Activated naive CD4-positive, alpha-beta T cell treated with anti-CD3 and anti-CD28 coated beads for 36 hours (primary cell): ENCODE measurements at places on chromosomes 11 and 22. TPM values are rescaled to one million over a fixed set of nuclear protein-coding genes. Genes with fewer than 3 reads are reported as not detected.
A peak's percentile ranks its signal among the peaks of the same experiment; 100 is the strongest.

DNA sequence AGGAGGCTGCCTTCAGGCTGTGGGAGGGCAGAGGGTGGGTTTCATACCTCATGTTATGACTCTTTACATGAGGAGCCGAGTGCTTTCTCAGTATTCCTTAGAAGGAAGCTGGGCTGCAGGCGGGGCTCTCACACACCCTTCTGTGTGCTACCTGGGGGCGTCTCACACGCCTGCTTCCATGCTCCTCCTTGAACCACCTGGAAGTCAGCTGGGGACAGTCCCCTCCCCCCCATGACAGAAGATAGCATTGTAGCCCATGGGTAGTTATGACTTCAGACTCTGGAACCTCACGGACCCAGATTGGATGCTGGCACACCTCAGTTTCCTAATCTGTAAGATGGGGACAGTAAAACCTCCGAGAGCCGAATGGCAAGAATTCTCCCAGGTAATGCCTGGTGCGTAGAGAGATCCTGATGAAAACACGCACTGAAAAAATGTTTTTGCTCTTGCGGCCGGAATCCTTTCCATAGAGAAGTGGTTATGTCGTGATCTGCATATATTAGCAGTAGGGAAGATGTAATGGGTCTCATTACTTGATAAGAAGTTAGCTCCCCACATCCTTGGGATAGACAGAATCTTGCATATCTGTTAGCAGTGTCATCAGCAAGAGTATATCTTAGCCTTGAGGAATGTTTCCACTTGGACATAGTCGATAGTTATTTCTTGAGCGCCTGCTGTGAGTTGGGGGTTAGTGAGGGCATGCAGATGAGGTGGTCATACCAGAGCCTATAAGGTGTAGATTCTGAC lies 4.9 kb downstream of the DAGLA start:
- no peak for DNase-seq

The KRTAP5-10 gene
- not detected for total RNA-seq

The SNX32 gene
- total RNA-seq: 2.0 TPM

GRCh38 chr11:127003260-127003981 lies 2.9 kb upstream of the KIRREL3 start:
- DNase-seq: no peak

The RABL2B gene
- 14.5 TPM for total RNA-seq

DNA sequence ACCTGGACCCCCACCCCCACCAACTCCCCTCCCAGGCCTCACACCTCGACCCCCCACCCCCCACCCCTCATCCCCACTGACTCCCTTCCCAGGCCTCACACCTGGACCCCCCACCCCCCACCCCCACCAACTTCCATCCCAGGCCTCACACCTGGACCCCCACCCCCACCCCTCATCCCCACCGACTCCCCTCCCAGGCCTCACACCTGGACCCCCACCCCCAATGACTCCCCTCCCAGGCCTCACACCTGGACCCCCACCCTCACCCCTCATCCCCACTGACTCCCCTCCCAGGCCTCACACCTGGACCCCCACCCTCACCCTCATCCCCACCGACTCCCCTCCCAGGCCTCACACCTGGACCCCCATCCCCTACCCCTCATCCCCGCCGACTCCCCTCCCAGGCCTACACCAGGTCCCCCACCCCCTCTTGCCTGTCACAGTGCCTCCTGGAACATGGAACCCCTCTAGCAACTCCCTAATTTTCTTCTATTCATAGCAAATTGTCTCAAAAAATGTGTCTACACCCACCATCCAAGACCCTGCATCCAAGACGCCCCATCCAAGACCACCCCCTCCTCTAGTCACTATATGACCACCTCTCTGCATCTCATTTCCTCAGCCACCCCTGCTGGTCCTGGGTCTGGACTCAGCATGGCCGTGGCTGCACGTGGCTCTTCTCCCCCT lies 36.9 kb upstream of the BRSK2 start:
- DNase-seq: no peak

The EIF1AD gene
- total RNA-seq: 31.2 TPM

GRCh38 chr11:9615031-9615451 lies 41.6 kb downstream of the WEE1 start:
- DNase-seq: peak; percentile 51

GRCh38 chr22:27880778-27881394 lies 38.2 kb downstream of the PITPNB start:
- peak; percentile 29 for DNase-seq

- no peak for DNase-seq
Observed at GRCh38 chr11:99589771-99590170, 569.0 kb downstream of the CNTN5 start.

- DNase-seq: no peak
Observed at GRCh38 chr22:19825904-19826618, 28.6 kb downstream of the GNB1L start.

- DNase-seq: no peak
Observed at GRCh38 chr11:19770277-19770676, 57.6 kb downstream of the NAV2 start.

GRCh38 chr11:125281831-125282595 lies 117.5 kb downstream of the PKNOX2 start:
- DNase-seq: no peak

DNA sequence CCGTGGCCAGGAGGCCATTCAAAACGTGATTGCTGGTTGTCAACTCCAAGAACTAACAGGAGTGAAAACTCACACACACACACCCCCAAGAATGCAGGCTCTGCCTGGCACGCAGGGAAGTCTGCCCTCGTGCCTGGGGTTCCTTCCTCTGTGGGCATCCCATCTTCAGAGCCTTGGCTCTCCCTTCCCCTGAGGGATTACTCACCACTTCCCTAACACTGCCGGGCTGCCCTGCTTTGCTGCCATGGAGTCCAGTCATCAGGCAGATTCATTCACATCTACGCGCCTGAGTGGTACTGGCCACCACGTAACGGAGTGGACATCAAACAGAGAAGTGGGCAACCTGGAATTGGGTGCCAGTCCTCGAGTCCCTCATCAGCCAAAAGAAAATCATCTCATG lies 120.7 kb upstream of the TMEM45B start:
- DNase-seq: no peak

GRCh38 chr11:59173964-59174663 lies 2.2 kb downstream of the DTX4 start:
- DNase-seq: no peak

DNA sequence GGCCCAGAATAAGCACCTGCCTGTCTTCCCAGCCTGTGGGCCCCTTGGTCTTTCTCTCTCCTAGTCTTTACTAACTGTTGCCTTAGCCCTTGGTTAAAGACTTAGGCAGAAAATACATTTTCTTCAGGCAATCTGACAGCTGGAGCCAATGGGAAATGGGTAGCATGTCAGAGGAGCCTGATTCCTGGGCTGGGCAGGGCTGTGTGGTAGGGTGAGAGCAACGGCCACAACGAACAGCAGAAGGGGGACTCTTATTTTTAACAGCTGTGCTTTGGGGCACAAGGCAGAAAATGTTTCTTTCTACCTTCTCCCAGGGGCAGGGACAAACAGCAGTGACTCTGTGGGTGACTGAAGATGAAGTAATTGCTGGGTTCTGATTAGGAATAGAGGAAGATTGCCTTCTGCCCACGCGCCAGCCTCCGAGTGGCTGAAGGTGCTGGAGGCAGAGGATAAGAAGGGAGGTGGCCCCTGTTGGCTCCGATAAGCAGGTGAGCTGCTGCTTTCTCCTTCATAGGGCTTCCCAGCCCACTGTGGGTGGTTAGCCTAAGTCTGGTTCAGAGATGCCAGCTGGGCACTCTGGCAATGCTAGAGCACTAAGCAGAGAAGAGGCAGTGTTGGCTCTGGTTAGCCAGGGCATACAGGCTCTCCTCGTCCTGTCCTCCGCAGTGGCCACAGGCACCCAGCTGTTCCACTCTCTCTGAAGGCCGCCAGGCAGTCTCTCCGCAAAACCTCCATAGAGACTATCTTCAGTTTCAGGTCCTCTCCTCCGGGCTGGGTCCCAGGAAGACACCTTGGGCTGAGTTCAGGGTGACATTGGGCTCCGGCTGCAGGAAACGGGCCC lies 1.5 kb downstream of the YPEL4 start:
- peak; percentile 28 for DNase-seq

- no peak for DNase-seq
Observed at GRCh38 chr11:114785820-114786219, 107.5 kb downstream of the NXPE2 start.

DNA sequence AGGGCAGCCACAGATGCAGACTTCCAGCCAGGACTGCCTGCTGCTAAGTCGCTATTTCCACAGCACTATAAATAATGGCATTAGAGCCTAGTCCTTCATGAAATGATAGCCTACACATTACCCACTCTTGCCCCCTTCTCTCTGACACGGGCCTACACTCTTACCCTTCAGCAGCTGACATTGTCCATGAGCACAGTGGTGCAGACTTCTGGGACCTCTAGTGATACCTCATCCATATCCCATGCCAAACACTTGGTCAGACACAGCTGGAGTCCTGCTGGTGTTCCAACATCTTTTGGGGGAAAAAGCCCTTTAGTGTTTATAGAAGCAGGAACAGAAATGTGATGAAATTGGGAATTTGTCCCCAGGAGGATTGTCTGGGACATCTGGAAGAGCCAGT lies 43.4 kb upstream of the RAB1B start:
- DNase-seq: no peak

GRCh38 chr11:97351939-97352338 lies 962.1 kb downstream of the JRKL start:
- no peak for DNase-seq

DNA sequence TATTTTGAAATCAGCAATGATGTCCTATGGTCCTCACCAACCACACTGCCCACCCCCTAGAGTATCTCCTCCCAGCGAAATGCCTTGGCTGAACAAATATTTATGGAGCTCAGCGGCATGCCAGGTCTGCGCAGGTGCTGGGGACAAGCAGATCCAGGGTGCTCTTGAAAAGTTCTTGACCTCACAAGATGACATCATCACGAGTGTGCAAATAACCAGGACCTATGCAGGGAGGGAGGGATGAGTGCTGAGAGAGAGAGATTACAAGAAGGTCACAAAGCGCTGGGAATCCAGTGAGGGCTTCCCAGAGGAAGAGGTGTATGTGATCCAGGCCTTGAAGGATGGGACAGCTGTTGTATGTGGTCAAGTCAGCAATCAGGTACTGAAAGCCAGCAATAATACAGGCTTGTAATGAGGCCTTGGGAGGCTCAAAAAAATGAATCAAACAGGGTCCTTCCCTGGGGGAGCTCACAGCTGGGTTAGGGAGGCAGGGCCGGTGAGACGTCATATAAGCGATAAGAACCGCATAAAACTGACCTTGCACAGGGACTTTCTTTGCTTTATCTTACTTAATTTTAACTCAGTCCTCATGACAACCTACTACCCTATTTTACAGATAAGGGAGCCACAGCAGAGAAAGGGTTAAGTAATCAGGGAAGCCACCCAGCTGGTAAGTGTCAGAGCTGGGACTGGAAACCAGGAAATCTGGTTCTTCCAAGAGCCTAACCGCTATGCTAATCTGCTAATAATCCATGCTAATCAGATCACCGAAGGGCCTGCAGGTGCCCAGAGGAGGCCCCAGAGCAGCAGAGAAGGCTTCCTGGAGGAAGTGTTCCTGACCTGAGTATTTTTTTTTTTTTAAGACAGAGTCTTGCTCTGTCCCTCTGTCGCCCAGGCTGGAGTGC lies 8.2 kb downstream of the ARRB1 start:
- no peak for DNase-seq

GRCh38 chr11:13140873-13141655 lies 131.9 kb downstream of the RASSF10 start:
- no peak for DNase-seq

DNA sequence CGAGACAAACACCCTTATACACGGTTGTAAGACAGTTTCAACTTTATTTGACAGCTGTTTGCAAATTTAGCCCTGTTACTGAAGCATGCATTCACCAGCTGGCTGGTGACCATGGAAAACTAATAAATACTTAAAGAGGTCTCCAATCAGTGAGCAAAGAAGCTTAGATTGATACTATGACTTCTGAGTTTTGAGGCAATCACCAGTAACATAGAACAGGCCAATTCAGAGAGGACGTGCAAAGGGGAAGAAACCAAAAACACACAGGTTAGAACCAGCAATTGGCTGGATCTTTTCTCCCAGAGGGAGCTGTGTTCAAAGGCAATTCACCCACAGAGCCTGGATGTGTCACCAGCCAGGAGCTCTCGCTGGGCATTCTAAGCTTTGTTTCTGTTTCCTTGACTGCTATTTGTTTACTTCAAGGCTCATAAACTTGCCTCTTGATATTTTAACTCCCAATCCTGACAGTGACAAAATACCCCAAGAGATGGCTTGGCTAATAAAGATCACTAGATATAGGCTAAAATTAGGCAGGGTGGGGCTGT lies 113.6 kb upstream of the MTMR2 start:
- no peak for DNase-seq

The UPK3A gene
- not detected for total RNA-seq

DNA sequence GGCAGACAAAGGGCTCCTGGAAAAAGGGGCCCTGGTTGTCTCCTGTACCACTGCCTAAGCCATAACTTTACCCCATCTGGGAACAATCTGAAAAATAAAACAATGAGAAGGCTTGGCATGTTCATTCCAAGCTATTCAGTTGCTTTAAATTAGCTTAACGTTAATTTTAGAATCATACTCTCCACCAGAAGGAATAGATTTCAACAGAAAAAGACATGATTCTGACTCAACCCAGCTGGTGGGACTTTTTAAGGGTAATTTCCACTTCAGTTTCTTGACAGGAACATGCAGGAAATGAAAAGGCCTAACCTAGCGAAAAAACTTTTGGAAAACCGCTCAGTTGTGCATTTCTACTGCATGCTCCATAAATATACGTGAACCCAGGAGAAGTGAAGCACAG lies 7.9 kb downstream of the SF3A1 start:
- DNase-seq: peak; percentile 29

DNA sequence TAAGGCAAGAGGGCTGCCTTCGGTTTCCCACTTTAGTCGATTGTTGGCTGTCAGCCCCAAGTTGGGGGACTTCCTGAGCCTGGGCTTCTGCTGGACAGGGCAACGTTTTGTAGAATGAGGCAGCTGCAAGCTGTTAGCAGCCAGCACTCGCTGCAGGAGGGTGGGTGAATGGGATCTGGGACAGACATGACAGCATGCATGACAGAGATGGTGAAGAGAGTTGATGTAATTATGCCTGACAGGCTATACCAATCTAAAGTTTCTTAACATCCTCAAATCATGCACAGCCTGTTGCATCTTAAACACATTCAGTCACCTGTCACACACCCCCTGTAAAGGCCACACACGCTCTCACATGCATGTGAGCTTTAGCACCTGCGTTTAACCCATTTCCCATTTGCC lies 49.2 kb downstream of the CWC15 start:
- DNase-seq: no peak

- DNase-seq: peak; percentile 83
Observed at GRCh38 chr11:128476729-128477128, 110.6 kb downstream of the ETS1 start.

- DNase-seq: no peak
Observed at GRCh38 chr11:34679681-34680080, 58.8 kb downstream of the EHF start.

- DNase-seq: no peak
Observed at GRCh38 chr11:131486100-131486499, 115.7 kb downstream of the NTM start.

DNA sequence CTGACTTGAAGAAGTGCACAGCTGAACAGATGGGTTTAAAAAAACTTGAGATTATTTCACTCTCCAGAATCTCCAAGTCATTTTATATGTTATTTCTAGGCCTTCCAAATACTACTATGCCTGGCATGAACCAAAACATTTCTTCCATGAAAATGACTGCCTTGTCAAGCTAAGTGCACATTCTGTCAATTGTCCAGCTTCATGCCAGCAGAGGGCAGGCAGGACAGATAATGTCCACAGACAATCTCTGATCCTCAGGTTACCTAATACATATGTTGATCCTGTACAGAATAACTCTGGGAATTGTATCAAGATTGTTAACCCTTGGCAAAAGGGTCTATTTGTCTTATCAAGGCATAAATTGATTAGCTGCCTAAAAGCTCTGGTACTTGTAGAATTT lies 229.5 kb downstream of the AASDHPPT start:
- no peak for DNase-seq
